ENCODE measurements at places on chromosomes 4 and X.

GRCh38 chr4:175234162-175234561 is 316.0 kb downstream of the ADAM29 start:
- no peak for DNase-seq

GRCh38 chrX:118347131-118347530 is 1.2 kb downstream of the WDR44 start:
- DNase-seq = no peak

DNA sequence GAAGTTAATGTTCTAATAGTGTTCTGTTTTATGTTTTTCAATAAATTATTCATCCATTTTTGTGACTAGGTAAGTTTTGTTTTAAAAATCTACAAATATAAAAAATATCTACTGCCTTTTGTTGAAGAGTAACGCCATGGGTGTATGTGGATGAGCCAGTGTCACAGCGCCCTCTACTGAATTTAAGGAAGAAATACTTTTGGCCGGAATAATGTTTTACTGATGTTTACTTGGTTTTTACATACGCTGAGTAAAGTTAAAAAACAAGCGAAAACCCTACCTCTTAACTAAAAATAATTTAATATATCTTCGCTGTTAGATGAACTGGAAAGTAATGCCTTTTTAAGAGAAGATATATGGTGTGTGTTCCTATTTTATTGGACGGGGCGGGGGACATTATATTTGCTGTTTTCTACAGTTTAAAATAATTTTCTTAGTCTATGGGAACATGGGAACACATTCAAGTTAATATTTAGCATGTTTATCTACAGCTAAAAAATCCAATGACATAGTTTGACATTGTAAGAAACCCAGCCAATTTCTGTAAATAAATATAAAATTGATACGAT is 86.1 kb downstream of the CPE start:
- DNase-seq = no peak

DNA sequence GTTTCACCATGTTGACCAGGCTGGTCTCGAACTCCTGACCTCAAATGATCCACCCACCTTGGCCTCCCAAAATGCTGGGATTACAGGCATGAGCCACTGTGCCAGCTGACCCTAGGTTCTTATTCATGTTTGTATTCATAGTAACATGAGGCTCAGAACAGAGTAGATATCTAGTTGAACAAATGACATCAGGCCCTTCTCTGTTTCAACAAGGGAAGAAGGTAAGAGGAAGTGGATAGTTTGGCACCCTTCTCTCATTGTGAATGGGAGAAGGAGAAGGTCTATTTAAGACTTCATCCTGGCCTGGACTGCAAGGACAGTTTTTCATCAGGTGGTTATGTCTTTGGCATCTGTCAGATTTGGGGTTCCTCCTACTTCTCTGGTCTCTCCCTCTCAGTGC is 13.8 kb downstream of the GJB1 start:
- DNase-seq = no peak

DNA sequence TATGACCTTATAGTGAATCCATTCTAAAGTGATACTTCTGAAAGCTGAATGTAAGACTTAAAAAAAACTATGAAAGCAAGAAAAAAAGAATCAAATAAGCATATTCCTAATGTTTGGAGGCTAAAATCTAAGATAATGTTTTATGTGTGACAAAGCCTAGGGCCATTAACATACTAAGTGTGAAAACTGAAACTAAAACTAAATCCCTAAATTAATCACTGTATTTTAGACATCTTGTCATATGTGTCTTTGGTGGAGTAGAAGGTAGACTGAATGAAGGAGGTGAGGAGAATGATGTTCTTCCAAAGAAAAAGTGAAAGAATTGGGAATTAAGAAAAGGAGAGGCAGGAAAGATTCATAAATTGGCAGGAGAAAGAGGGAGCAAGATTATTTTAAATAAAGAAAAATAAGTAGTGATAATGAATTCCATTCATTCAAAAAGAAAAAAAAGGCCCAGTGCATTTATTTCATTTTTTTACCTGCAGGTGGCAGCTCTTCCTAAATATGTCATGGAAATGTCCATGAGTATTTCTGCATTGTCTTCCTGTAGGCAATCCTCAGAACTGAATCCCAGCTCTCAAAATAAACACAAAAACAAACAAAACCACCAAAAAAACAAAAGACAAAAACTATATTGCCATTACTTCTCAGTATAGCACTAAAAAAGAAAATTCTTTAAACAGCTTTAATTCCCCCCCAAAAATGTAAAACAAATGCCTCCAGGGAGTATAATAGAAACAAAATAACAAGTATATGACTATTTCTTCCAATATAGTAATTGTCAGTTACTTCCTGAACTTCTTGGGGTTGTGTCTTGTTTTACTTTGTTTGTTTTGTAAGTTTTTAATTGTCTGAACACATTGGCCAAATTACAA is 17.0 kb upstream of the AP1AR start:
- no peak for DNase-seq

GRCh38 chr4:96263291-96263690 is 423.4 kb downstream of the PDHA2 start:
- DNase-seq = no peak

DNA sequence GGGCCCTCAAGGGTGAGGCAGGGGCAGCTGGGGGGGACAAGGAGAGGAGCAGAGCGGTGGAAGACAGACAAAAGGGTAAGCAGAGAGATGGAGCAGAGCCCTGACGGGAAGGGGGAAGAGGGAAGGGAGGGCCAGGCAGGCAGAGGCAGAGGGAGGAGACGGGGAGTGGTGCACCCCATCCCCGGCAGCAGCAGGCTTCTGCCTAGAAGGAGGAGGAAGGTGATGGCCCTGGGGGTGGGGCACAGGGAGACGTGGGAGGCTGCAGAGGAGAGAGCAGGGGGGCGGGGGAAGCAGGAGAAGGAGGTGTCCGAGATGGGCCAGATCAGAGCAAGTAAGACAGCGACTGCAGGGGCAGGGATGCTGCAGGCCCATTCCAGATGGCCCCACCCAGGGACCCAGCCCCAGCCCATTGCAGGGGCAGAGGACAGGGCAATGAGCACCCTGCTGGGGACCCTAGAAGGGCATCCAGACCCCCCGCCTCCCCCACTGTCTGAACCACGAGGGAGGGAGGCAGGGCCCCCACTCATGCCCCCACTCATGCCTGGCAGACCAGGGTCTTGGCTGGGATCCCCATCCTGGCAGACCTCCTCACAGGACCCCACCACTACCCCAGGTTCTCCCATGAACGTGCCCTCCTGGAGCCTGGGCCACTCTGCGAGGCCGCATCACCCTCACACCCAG is 2.7 kb downstream of the L1CAM start:
- no peak for DNase-seq

GRCh38 chr4:177489471-177490246 is 47.4 kb upstream of the AGA start:
- DNase-seq = no peak

GRCh38 chr4:179894066-179894778 is 2349.0 kb upstream of the TENM3 start:
- DNase-seq = no peak

DNA sequence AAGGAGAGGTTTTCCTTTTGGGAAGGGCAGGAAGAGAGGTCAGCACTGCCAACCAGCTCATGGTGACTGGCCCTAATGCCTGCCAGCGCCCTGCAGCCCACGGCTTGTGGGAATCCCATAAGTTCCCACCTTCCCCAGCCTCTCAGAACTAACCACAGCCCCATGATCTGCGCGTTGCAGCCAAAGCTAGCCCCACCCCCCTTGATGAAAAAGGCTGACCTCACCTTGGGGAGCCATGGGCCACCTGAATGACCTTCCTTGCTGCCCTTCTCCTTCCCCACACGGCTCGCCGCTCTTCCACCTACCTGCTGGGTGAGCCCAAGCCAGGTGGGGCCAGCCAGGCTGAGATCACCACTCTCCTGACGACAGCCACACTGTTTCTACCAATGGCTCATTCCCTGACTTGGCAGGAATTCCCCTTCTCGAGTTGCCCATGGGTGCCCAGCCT is 3.9 kb upstream of the ELF4 start:
- DNase-seq = no peak

GRCh38 chr4:148075438-148075837 is 343.6 kb downstream of the ARHGAP10 start:
- no peak for DNase-seq

DNA sequence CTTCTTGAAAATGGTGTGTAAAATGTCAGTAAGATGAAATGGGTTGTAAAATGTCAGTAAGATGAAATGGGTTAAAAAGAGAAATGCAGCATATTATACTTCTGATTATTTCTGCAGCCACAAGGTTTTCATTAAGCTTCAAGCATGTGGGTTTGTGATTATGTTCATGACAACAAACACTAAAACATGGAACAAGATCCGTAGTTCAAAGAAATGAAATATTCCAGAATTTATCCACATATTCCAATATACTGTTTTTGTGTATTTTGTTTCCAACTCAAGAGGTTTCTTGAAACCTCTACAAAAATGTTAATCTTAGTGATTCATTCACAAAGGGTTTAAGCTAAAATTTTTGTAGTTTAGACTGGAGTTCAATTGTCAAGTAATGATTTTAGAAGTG is 84.0 kb downstream of the ADAMTS3 start:
- DNase-seq = no peak

GRCh38 chrX:21374994-21375707 is 933 bp downstream of the CNKSR2 start:
- DNase-seq = no peak

DNA sequence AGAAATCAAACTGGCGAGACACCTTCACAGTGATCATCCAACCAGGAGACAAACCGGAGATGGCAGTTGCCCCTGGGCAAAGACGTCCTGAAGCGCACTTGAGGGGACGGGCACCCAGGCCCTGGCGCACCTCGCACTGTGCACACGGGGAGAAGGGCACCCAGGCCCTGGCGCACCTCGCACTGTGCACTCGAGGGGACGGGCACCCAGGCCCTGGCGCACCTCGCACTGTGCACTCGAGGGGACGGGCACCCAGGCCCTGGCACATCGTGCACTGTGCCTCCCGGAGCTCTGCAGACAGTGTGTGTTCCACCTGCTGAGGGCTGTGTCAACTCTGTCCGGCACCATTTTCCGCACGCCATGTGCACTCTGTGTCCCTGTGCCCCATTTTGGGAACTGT is 34.6 kb upstream of the CPLX1 start:
- DNase-seq = no peak

- no peak for DNase-seq
Measured at GRCh38 chrX:13716905-13717304, 17.5 kb downstream of the TRAPPC2 start.

GRCh38 chr4:183589461-183590099 is 69.4 kb downstream of the RWDD4 start:
- no peak for DNase-seq

DNA sequence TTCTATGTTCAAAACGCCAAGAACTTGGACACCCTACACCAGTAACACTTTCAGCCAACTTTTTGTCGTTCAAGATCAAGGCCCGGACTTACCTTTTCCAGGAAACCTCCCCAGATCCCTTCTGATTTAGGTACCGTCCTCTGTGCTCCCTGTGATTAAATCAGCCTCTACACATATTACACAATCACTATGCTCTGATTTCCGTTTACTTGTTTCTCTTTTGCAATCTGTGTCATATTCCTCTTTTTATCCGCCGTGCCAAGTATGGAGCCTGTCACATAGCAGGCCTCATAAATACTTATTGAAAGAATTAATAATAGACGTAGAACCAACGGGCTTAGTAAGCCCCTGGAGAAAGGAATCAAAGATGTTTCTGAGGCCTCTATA is 722 bp upstream of the TMEM33 start:
- DNase-seq = no peak

- no peak for DNase-seq
Measured at GRCh38 chr4:153731239-153731638, 28.6 kb downstream of the RNF175 start.

DNA sequence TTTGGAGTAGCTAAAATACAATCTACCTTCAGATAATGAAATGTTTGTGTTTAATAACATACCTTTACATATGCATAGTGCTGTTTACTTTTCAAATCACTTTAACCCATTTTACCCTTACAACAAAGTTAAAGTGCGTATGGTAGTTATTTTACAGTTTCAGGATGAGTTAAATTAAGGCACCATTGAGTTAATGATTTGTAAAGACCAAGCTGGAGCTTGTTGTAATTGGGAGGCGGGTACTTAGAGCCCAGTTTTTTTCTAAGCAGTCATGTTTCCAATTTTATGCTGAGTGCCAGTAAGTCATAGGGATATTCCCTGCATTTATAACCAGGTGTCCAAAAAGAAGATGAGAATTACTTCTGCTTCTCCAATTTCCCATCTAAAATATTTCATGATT is 84.2 kb upstream of the NRK start:
- DNase-seq = no peak

- DNase-seq = no peak
Measured at GRCh38 chr4:57110640-57111511, 691 bp upstream of the IGFBP7 start.

- no peak for DNase-seq
Measured at GRCh38 chr4:1305781-1306455, 16.2 kb downstream of the MAEA start.

DNA sequence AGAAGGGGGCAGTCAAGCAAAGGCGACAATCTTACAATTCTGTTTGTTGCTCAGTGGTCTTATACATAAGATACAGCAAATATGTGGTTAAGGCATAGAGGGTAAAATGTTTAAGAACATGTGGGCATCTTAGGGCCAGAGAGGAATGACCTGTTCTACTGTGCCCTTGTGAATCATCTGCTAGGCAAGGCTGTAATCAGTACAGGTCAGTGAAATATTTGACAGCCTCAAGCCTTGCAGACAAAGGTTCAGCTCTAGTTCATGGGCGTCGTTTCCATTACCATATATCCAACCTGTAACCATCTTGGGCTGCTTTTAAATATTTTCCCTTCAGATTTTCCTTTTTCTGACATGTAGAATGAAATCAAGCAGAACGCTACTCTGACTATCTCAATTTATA is 37.3 kb downstream of the AGA start:
- no peak for DNase-seq

GRCh38 chr4:148173397-148174017 is 268.7 kb downstream of the NR3C2 start:
- no peak for DNase-seq

DNA sequence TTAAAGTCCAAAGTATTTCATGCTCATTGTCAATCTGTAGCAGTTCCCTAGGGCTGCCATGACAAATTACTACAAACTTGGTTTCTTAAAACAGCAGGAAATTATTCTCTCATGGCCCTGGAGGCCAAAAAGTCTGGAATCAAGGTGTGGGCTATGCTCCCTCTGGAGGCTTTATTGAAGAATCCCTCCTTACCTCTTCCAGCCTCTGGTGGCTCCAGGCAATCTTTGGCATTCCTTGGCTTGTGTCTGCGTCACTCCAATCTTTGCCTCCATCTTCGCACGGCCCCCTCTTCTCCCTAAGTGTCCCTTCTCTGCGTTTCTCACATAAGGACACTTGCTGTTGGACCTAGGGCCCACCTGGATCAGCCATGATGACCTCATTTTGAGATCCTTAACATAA is 170.4 kb downstream of the SMIM20 start:
- DNase-seq = no peak

GRCh38 chr4:170051402-170051801 is 25.2 kb upstream of the MFAP3L start:
- no peak for DNase-seq

GRCh38 chr4:8419222-8420041 is 21.1 kb downstream of the ACOX3 start:
- DNase-seq = no peak

All from cortex of kidney (tissue), 1 donor.